Hematopoietic multipotent progenitor cell treated with erythropoietin and hydrocortisone succinate and interleukin-3 and kit ligand, for 8 days (in vitro differentiated cells): ENCODE measurements at places on chromosomes 2 and 18.

- DNase-seq, result no peak
These were observed 1294.1 kb upstream of the CHAC2 start for GRCh38 chr2:52473526-52473925.

- peak; percentile 84 for DNase-seq
These were observed 8.9 kb downstream of the TEX44 start for GRCh38 chr2:231601356-231602229.

DNA sequence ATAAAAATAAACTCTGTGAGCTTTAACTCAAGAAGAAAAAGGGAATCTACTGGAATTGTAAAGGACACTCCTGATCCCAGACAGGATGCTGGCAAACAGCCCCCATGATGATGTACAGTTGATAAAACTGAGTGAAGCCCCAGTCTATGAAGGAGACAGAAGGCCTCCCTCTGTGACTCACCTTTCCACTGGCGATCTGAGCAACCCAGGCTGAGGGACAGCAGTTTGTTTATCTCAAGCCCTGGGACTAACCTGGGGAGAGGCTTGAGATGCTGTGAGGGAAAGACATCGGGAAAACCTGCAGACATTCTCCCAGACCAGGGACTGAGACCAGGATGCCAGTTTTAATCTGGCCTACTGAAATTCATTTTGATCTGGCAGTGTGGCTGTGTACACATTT, 104.5 kb upstream of the CDH2 start:
- no peak for DNase-seq

DNA sequence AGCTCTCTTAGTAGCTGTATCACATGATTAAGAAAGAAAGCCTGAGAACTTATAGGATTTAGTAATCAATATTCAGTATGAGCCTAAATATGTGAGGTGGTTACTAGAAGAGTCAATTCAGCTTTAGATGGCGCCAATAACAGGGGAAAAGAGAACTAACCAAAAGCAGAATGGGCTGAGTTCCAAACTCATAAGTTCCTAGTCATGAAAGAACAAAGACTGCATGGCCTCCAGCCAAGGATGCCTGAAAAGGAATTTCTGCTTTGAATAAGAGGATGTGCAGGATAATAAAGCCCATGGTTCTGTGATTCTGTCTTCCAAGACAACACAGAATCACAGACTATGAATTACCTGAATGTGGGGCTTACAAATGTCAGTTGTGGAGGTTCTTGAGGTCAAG, 196.5 kb downstream of the SATB2 start:
- no peak for DNase-seq

DNA sequence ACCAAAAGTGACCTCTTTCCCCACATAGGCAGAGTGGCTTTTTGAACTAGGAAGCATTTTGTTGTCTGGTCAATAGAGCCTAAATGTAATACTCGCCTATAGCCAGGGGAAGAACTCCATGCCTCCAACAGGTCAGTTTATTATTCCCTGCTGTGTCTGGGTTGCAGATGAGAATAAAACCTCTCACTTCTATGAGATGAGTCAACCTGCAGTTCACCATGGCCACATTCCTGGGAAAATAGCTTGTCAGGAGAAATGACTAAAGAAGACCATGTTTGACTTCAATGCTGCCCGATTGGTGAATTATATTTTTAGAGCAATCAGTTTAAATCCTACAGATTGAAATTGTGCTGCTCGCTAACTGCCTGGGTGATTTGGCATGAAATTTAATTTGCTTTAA, 46.7 kb upstream of the LRRTM1 start:
- DNase-seq, result no peak

DNA sequence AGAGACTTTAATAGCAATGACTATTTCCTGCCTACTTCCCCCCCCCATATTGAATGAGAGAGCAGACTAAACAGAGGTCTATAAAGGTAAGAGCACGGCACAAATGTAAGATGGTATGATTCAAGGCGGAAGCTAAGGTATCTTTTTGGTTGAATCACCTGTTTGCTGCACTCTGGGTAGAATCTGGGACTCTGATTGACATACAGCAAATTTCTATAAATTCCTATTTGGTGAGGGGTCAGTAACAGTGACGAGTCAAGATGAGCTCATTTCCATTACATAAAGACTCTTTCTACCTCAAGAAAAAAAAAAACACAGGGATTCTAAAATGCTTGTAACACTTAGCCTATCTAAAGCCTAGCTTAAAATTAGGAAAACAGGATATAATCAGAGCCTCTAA, 297.3 kb downstream of the TNS1 start:
- no peak for DNase-seq

GRCh38 chr2:1892529-1893250, 148.4 kb upstream of the PXDN start:
- no peak for DNase-seq

DNA sequence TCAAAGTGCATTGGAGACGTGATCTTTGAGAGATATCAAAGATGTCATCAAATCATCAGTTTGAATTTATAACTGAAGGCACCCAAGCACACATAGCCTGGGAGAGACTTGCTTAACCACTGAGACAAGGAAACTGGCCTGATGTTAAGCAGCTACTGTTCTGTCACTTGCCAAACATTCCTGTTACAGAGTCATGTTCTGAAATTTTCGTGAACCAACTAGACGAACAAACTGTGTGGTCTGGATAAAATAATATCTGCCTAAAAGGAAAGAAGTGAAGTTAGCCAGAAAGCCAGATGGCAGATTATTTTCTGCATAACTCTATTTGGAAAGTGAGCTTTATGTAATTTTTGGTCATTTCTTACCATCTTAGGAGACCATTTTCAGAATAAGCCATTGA, 51.4 kb downstream of the SPATS2L start:
- DNase-seq, result no peak

DNA sequence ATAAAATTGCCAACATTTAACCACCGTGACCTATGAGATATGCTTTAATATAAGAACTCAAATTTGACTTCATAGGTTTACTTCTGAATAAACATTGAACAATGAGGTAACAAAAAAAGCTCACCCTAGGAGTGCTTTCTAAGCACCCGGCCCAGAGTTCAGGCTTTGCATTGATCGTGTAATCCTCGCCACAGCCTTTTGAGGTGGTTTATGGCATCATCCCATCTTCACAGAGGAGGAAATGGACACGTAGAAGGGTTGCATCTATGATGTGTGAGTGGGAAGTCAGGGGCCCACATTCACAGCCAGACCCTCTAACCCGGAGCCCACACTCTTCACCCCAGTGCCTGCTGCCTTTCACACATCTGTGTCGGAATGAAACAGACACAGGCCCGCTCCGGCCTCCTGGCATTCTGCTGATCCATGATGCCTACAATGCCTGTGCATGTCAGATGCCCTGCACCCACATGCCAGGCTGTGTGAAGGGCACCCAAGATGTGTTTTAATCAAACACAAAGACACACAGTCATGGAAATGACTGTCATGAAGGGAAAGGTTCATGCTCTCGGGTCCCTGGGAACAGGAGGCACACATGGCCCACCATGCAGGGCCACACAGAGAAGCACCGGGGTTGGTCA, 48.6 kb upstream of the RPL31 start:
- DNase-seq, result no peak

GRCh38 chr18:44047585-44047984, 633.1 kb upstream of the SETBP1 start:
- no peak for DNase-seq

- no peak for DNase-seq
These were observed 112.2 kb downstream of the DIS3L2 start for GRCh38 chr2:232073699-232074098.

- peak; percentile 42 for DNase-seq
These were observed 784 bp downstream of the ROCK1 start for GRCh38 chr18:21110713-21111345.

- DNase-seq, result peak; percentile 81
These were observed 40.0 kb downstream of the ICA1L start for GRCh38 chr2:202831242-202832220.

DNA sequence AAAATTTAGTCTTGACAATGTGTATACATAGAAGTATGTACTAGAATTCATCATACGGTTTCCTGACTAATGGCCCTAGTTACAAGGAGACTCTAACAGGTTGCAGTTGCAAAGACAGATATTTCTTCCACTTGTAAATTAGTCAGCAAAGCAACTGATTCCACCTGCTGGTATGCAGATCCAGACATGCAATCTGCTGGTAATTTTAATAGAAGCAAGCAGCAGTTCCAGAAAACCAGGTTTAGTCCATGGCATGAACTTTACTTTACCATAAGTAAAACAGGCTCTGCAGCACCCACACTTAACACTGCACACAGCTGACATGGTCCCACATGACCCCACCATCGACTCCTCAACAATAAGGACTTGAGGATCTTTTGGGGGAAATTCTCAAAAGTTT, 110.9 kb upstream of the SP3 start:
- DNase-seq, result no peak

DNA sequence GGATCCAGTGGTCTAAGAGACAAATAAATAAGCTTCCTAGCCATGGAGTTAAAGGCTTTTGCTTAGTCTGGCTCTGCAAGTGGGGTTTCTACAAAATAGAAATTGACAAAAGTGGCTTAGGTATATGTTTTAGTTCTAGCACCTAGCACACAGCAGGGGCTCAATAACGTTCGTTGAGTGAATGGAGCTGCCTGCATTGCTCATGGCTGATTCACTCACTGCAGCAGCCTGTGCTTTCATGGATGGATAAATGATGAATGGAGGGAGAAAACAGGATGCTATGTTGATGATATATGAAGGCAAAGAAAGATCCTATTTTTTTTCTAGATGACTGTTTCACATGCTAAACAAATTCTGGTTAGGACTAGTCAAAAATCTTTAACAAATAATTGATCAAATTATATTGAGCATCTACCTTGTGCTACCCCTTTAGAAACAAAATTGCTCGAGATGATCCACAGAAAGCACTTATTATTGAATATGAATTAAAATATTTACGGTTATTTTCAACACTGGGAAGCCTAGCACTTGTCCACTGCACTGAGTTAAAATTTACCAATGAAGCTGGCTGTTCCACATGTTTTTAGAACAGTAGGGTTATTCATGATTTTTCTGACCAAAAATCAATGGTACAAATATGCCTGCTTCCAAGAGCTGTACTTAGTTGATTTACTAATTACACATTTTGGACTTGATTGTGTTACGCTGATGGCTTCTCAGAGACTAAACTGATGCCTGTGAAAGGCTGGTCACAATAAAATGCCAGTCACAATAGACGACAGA, 39.6 kb downstream of the HDHD2 start:
- no peak for DNase-seq

DNA sequence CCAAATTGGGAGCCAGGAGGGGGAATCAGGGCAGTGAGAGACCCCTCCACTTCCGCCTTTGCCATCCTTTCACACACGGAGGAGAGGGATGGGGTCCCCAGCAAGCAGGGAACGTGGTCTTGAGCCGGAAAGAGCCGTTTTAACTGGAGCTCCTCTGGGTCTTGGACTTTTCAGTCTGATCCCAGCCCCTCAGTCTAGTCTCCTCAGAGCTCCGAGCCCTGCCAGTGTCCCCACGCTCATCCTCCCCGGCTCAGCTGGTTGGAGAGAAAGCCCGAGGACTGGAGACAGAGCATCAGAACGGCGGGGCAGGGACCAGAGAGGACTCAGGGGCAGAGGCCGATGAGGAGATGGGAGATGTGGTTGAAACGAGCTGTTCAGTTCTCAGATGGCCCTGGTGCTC, 26.1 kb upstream of the OTOF start:
- DNase-seq, result no peak

GRCh38 chr18:72152935-72153334, 391.2 kb downstream of the CBLN2 start:
- DNase-seq, result no peak

DNA sequence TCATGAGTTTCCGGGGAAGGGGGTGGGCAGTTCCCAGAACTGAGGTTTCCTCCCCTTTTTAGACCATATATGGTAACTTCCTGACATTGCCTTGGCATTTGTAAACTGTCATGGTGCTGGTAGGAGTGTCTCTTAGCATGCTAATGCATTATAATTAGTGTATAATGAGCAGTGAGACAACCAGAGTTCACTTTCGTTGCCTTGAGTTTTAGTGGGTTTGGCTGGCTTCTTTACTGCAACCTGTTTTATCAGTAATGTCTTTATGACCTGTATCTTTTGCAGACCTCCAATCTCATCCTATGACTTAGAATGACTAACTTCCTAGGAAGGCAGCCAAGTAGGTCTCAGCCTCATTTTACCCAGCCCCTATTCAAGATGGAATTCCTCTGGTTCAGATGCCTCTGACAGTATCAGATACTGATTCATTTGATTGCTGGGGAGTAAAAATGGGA, 447.3 kb downstream of the XIRP2 start:
- DNase-seq, result no peak

GRCh38 chr2:238568455-238569440, 142.0 kb downstream of the ASB1 start:
- no peak for DNase-seq

DNA sequence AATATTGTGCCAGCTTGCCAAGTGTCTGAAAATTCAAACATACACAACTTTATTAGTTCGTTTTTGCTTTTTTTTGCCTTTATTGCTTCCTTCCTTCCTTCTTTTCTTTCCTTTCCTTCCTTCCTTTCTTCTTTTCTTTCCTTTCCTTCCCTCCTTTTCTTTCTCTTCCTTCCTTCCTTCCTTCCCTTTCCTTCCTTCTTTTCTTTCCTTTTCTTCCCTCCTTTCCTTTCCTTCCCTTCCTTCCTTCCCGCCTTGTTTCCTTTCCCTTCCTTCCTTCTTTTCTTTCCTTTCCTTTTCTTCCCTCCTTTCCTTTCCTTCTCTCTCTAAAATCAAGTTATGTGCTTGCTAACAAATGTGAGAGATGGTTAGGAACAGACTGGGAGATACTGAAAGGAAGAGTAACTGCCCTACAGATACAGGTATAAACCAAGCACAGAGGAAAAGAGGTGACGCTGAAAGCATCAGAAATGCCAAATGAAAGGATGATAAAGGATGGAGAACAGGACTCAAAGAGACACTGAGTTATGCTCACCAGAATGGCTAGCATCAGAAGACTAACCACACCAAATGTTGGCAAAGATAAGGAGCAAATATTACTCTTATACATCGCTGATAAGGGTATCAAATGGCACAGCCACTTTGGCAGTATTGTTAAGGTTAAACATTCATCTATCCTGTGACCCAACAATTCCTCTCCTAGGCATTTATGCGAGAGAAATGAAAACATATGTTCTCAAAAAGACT, 151.6 kb downstream of the MREG start:
- peak; percentile 94 for DNase-seq

DNA sequence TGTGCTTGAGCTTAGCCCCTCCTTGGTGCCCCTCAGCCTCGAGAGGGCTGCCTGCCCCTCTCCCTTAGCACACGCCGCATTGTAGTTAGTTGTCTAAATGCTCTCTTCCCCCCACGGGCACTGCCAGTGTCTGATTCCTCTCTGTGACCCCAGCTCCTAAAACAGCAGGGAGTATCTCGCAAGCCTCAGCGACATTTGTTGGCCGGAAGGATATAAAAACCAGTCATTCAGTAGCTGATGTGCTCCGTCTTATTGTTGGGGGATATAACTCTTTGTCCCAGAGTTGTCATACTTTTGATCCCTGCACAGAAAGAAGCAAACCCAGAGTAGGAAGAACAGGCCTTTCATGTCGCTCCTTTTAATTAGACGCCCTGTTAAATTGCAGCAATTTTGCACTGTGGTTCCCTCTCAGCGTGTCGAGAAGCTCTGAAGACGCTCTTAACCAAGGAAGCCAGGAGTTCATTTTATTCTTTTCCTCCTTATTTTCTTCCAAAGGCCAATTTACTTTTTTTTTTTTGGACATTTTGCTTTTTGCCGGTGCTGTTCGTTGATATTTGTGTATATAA, 201.8 kb downstream of the KLHL29 start:
- no peak for DNase-seq
